ENCODE measurements at places on chromosomes 16 and 17.
A peak's percentile ranks its signal among the peaks of the same experiment; 100 is the strongest.

DNA sequence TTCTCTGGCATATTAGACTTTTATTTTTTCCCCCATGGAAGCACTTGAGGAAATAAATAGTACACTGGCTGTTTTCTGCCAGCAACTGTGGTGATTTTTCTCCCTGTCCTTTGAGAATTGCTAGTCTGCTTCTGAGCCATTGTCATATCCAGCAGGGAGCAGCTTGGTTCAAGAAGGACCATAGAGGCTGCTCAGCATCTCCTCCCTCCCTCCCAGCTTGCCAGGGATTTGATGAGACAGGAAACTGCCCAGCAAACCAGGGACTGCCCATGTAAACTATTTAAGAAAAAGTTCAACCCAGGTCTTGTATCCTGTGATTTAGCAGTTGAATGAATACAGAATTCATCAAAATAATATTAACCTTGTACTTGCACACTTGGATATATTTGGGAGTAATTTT lies 39.5 kb downstream of the CYB5B start:
- no peak for DNase-seq

DNA sequence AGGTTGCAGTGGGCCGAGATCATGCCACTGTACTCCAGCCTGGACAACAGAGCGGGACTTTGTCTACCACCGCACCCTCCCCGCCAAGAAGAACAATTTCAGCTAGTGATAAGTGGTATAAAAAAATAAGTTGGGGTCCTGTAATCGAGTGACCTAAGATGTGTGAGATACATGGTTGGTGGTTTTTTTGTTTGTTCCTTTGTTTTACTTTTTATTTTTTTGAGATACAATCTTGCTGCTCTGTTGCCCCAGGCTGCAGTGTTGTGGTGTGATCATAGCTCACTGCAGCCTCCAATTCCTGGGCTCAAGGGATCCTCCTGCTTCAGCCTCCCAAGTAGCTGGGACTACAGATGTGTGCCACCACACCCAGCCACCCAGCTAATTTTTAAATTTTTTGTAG lies 58.7 kb downstream of the PITPNC1 start:
- no peak for DNase-seq

GRCh38 chr17:78979780-78980623 lies at the start of gene LGALS3BP:
Gene LGALS3BP (minus strand): TSS chr17:78979923. CDS start chr17:78977191, 2,732 bp downstream.
- peak; percentile 14 for DNase-seq

- DNase-seq = no peak
Observed at GRCh38 chr16:52141871-52142270, 405.1 kb downstream of the TOX3 start.

All from stimulated activated CD4-positive, alpha-beta T cell treated with anti-CD3 and anti-CD28 coated beads, Interleukin-1b, Interleukin-23, amount 100 ng/mL, for 4 hours (primary cell).